ENCODE measurements at places on chromosomes 1 and 21.

DNA sequence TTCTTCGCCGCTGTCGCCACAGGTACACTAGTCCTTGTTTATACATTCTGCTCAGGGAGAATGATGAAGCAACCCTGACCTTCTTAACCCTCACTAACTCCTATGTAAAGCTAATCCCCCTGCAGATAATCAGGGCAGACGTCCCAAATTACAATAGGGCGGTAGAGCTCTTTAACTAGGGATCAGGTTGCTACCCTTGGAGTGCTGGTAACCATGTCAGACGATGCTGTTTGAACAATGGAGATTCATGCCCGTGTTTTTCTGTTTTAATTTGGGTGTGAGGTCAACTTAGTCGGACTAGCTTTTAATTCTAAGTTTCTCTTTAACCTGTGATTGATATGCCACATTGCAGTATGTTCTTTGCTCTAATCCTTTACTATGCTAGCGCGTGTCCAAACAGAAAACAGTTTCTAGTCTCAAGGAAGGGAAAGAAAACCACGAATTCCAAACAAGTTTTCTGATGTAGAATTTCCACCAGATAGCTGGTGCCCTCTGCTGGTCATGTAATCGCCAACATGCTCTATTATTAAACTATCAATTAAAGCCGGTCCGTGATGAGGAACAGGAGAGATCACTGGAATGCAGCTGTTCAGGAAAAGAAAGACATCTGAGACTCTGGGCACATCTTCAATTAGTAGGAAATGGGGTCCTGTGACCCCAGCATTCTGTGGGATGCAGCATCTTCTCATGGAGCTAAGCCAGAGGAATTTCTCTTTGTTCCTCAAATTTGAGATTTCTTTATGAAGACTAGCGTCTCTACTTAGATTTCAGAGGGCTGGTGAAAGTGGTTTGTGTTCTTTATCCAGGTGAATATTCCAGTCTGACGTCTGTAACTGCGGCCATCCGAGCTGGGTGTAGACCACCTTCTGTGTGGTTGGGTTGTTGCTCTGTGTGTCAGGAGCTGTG is 18.3 kb upstream of the VAMP3 start:
- DNase-seq, result peak; percentile 72

DNA sequence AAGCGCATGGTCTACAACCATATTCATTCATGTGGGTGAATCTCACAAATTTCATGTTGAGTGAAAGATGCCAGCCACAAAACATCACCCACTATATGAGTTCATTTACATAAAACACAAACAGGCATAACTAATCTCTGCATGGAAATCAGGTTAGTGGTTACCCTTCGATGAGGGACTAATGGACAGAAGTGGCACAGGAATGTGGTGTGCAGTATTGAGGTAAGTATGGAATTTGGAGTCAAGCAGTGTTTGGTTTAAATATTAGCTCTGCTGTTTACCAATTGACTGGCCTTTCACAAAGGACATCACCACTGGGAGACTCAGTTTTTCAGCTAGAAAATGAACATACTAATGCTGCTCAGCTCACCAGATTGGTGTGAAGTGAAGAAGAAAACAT is 24.2 kb downstream of the CCDC185 start:
- no peak for DNase-seq

GRCh38 chr1:10851024-10852013 is 54.9 kb upstream of the CASZ1 start:
- no peak for DNase-seq

DNA sequence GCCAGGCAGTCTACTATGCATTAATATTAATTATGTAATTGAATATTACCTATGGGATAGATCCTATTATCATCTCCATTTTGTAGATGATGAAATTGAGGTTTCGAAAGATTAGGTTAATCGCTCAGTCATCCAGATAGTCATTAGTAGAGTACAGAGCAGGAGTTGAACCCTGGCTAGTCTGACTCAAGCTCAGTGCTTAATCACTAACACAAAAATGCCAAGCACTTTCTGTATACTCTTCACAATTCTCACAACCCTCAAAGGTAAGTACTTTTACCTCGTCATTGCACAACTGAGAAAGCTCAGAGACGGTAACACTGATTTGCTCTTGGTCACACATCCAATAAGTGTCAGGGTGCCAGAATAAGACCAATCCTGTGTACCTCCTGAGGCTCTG is 280.2 kb upstream of the PLXNA2 start:
- DNase-seq, result no peak

- DNase-seq, result no peak
Measured at GRCh38 chr1:114828251-114828650, 26.4 kb upstream of the SYCP1 start.

GRCh38 chr21:36698385-36698980 is 432 bp upstream of the SIM2 start:
- no peak for DNase-seq

DNA sequence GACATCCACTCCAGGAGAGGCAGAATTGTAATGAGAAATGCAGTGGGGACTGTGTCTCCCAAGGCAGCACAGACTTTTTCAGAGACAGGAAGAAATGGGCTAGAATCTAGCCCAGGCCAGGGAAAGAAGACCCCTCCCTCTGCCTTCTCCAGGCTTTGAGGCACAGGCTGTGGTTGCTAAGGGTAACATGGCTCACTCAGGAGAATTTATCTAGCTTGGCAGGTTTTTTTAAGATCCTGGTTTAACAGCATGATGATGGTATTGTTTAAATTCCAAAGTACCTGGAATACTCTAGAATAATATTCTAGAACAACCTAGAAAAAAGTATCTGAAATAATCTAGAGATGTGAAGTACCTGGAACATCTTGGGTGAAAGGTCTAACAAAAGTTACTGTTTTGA is 125.6 kb downstream of the URB2 start:
- DNase-seq, result no peak

- no peak for DNase-seq
Measured at GRCh38 chr1:109598655-109599054, 20.8 kb downstream of the GNAT2 start.

GRCh38 chr1:219798283-219799030 is 129.9 kb downstream of the SLC30A10 start:
- no peak for DNase-seq

- no peak for DNase-seq
Measured at GRCh38 chr1:222034790-222035189, 292.9 kb upstream of the DUSP10 start.

GRCh38 chr1:167924543-167925231 is 10.8 kb upstream of the ADCY10 start:
- DNase-seq, result no peak

DNA sequence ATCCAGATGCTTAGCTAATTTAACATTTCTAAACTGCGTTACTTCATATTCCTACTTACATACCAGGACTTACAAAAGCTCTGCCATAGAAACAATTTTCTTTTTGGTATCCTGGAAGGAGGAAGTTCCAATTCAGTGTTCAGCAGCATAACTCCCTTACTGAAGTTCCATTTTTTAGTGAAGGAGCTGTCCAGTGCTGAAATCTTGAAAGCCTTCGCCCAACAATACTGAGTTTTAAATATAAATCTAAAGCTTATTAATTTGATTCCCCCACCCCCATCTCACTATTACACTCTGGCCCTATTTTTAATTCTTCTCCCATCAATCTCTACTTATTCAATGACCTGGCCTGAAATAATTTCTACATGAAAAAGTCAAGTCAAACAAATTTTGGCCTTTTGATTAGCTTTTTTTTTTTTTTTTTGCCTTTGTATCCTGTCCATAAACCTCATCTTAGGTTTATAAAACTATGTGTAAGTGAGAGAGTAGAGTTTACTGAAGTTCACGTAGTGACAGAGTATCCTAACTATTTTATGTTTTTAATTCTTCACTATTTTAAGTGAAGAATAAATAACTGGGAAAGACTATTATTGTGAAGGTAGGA is 323.0 kb upstream of the PLD5 start:
- peak; percentile 2 for DNase-seq

DNA sequence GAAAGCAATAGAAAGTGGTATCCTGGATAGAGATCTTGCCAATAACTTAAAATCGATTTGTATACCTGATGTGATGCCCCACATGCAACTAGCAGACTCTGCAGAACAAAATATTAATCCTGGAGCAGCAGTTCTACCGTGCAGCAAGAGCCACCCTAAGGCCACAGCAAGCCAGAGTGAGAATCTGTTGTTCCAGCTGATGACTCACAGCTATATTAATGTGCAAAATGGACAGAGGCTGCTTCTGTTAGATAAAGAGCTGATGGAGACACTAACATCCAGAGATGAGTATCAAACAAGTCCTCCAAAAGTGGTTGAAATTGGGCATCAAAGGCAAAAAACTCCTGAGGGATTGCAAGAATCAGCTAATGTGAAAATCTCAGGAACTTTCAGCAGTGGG is 127.8 kb downstream of the MACF1 start:
- no peak for DNase-seq

- no peak for DNase-seq
Measured at GRCh38 chr1:82446955-82447354, 646.2 kb downstream of the ADGRL2 start.

DNA sequence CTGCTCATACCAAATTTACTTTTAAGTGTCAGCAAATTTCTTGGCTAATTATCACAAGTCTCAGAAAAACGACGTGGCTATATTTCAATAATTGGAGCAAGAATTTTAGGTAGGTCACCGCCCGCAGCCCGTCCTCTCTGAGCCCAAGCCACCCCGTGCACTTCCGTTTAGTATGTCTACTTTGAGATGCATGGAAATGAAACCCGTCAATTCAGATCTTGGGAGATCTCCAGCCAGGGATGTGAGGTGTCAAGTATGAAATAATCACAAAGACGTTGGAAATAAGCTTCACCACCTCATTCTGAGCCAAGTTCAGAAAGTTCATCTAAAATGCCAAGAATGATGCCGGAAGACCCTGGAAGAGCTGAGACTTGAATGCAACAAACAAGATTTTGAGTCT is 132.6 kb upstream of the IRF2BP2 start:
- DNase-seq, result no peak

DNA sequence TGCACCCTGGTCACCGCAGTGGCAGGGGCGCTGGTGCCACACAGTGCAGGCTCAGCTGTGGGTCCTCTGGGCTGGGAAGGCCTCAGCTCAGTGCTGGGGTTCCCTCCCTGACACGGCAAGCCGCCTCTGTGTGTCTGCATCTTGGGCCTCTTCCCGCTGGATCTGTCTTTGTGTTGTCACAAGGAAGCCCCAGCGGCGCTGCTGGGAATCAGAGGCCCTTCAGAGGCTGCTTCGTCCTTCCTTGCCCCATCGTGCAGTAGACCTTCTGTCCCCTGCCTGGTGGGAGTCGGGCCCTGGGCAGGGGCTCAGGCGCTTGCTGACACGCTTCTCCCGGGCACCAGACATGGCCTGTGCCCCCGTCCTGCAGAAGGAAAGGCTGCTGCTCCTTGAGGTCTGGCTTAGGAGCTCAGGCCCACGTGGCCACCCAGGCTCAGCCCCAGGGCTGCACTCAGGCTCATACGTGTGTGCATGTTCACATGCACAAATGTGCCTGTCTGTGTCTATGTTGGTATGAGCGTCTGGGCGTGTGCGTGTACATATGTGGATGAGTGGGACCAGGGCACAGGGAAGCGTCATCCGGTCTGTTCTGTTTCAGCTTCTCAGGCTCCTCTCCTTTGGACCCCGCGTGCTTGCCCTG is 24.3 kb upstream of the DIP2A start:
- no peak for DNase-seq

- no peak for DNase-seq
Measured at GRCh38 chr1:181335631-181336030, 147.7 kb upstream of the CACNA1E start.

GRCh38 chr1:232486454-232487207 is 143.3 kb downstream of the SIPA1L2 start:
- no peak for DNase-seq

DNA sequence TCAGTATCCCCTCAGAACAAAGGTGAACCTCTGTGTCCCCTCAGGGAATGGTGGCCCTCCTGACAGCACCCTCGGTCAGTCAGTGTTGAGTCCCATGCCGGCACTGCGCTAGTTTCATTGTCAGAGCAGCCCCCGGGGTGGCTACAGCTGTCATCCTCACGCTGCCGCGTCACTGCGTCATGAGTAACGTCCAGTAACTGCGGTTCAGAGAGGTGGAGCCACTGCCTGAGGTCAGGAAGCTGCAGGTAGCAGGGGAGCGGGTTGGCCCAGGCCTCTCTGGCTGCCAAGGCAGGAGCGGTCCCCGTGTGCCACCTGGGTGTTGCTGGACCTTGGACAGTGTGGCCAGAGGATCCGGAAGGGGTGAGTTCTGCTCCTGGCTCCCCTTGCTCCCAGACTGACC is 20.2 kb upstream of the WNT4 start:
- no peak for DNase-seq

- no peak for DNase-seq
Measured at GRCh38 chr1:234936612-234937389, 191.8 kb downstream of the TOMM20 start.

DNA sequence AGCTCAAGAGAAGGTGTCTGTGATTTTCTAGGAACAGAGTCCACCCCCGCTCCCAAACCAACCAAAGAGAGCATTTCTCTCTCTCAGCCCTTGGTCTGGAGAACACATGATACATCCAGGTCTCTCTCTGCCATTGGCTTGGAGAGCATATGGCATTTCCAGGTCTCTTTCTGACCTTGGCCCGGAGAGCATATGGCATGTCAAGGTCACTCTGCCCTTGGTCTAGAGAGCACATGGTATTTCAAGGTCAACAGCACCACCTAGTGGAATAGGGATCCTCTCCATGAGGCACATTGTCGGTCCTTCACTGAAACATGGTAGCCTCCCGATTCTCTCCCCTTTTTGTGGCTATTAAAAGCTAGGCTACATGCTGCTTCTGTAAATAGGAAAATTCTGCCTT is 437.7 kb upstream of the OLFM3 start:
- DNase-seq, result peak; percentile 11

DNA sequence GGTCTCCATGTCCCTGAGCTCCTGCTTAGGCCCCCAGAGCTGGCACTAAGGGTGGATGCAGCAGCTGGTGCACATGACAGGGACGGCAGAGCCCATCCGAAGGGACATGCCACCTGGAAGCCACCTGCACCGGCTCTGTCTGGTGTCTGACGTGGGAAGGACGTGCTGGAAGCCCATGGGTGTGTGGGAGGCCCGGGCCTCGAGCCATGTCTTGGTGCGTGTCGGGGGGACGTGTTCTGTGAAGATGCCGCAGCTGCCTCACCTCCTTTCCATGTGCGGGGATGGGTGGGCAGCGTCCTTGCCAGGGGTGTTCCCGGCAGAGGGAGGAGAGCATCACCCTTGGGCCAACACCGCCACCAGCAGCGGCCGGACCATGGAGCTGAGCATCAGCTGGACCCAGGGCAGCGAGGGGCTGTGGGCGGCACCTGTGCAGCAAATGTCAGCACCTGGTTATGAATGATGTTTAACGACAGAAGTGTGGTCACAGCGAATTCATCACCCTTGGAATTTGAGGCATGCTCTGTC is 15.5 kb upstream of the POFUT2 start:
- no peak for DNase-seq

Measured in endothelial cell of umbilical vein (primary cell).